Hematopoietic multipotent progenitor cell treated with erythropoietin and hydrocortisone succinate and interleukin-3 and kit ligand, for 15 days (in vitro differentiated cells): ENCODE measurements at places on chromosomes 5 and 9.
A peak's percentile ranks its signal among the peaks of the same experiment; 100 is the strongest.

DNA sequence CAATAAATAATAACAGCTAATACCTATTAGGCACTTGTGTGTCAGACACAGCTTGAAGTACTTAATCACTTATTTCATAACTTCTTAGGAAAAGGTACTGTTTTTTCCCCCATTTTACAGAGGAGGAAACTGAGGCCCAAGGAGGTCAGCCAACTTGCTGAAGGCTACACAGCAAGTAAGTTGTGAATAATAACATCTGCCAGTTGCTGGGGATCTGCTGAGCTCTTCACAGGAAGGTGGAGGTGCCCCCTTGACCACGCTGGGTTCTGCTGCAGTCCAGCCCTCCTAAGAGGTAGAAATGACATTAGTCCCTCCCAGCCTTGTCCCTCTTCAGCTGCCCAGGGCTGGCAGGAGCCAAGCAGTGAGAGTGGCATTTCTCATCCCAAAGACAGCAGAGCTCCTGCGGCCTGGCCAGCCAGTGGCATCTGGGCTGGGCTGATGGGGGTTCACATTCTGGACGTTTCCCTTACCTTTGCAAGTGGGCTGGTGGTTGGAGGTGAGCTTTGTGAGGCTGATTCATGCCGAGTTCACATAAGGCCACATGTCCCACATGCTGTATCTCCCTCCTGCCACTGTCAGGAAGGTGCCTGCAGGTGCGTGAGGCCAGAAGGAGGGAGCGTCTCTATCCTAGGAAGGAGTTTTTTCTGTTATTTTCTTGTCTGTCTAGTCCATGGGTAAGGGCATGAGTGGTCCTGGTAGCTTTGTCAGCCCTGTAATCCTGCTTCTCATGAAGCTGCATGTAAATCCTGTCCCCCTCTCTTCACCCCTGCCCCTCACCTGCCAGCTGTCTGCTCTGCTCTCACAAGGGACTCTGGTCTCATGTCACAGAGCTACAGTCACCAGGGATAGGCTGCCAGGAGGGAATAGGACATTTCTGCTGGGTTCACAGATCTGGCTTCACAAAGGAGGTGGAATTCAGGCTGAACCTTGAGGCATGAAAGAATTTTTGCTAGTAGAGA lies 171.7 kb downstream of the MACROH2A1 start:
- no peak for DNase-seq

DNA sequence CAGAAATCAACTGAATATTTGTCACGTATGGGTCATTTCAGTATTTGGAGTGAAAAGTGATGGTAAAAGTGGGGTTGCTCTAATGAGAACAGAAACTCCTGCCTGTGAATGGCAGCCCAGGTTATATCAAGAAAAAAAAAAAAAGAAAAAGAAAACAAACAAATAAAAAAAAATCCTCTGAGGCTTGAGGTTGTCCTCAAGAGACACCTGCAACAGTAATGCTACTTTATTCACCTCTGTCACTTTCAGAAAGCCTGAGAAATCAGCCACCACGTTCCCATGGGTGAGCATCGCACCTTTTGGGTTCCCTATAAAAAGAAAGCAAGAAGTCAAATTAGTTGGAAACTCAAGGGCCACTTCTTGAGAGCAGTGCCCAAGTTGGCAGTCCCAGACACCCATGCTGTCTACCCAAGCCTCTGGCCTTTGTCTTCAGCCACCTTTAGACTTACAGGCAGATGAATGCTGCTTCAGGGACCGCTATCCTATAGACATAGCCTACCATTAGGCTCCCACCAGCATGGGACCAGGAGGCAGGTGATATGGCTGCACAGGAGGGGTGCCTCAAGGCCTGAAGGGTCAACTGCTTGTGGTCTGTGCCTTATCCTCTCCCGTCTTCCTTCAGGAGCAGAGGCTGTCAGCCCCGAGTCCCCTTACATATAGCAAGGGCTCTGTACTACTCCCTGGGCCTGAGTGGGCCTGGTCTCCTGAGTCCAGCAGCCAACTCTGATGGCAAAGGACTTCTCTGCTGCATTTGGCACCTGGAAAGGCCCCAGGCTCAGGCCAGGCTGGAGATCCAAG lies 31.1 kb upstream of the MEIKIN start:
- DNase-seq, result no peak

DNA sequence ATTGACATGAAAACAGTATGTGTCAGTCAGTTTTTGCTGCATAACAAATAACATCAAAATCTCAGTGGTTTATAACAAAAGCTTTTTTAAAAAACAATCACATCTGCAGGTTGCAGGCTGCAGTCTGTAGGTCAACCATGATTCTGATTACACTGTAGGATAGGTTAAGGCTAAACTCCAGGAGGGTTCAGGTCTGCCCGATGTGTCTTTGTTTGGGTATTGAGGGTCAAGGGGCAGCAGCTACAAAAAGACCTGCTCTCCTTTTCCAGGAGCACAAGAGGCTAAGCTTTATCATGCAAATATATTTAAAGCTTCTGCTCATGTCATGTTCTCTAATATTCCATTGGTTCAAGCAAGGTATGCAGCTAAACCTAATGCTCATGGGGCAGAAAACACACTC lies 18.2 kb downstream of the GRIA1 start:
- DNase-seq, result no peak

- no peak for DNase-seq
Observed at GRCh38 chr5:68845131-68845530, 248.7 kb upstream of the SLC30A5 start.

GRCh38 chr9:133787754-133788025 lies 49.5 kb upstream of the SARDH start:
- peak; percentile 6 for DNase-seq

- no peak for DNase-seq
Observed at GRCh38 chr5:136802383-136802782, 437.0 kb upstream of the TRPC7 start.

DNA sequence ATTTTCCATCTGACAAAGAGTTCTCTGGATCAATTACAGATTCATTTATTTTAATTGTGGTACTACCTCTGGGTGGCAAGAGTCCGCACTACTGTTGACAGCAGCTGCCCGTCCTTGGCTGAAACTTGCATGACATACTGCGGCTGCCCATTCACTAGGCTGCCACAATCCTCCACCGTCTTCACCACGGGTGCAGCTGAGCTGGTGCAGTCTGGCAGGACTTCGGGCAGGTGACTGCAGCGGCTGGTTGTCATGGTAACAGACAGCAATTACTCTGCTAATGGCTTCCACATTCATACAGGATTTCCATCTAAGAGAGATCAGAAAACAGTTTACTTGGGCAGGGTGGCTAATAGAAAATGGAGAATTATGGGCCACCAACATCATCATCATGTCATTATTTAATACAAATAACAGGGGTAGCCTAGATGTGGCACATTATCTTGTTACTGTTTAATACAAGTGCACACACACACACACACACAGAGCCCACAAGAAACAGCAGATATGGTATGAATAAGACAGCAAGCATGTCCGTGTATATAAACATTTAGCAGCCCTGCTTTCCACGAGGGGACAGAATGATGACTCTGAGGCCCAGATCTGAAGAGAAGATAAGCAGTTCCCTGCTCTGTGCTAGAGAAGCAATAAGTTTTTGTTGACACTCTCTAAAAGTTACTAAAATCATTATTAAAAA lies 112.3 kb downstream of the MARCHF3 start:
- DNase-seq, result peak; percentile 50

DNA sequence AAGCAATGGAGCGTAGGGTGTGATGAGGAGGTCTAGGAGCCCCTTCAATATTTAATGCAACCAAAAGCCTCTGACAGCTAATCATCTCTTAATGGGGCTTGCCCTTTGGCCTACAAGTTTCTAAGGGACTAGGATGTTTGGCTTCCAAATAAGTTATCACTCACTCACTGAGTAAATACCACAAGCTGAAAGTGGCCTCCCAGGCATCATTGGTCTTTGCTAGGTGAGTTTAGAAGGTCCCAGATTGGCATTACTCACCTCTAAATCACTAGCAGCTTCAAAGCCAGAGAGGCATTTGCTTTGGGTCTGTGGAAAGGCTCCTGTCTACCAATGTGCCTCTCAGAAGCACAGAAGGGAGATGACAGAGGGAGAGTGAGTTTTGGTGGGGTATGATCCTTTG lies 344.2 kb downstream of the NTRK2 start:
- DNase-seq, result no peak

- no peak for DNase-seq
Observed at GRCh38 chr9:72649127-72649442, 127.7 kb downstream of the TMC1 start.

DNA sequence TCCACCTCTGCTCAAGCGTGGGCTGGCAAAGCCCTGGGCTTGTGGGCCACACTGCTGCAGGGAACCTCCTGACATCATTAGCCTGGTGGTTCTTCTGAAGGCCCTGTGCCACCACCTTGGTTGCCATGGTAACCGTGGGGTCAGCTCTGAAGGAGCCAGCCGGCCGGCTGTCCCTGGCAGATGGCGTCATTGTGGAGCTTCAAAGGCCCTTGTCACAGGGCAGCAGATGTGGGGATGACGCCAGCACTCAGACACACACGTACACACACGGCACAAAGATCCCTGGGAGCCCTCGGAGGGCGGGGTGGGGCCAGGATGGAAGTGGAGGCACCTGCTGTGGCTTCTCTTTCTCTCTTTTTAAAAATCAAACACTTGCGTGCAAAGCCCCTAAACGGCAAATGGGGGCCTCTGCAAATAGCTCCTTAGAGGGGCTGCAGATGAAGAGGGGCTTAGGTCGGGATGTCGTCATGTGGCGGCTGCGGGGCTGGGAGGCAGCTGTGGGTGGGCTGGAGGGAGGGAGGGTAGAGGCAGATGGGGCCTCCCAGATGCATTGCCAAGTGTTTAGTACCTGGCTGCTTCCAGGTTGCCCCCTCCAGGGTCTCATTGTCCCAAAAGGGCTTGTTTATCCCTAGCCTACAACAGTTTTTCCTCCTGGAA lies 19.5 kb upstream of the RPL26L1 start:
- no peak for DNase-seq

DNA sequence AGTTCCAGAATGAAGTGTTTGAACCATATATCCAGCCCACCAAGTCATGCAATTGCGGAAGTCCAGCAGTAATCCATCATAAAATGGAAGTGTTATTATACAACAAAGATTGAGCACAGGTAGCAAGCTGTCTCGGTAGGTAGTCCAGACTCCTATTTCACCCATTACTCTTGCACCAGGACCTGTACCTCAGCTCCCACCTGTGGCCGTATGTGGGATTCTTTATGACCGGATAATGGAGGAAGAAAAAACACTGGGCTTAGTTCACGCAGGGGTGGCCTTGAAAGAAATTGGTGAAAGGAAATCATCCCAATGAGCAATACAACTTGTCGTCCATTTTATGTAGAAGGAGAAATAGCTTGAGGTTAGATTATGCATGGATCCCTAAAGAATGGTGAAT lies 216.3 kb downstream of the ESM1 start:
- DNase-seq, result no peak

GRCh38 chr5:158979749-158980521 lies 119.8 kb downstream of the EBF1 start:
- DNase-seq, result no peak

DNA sequence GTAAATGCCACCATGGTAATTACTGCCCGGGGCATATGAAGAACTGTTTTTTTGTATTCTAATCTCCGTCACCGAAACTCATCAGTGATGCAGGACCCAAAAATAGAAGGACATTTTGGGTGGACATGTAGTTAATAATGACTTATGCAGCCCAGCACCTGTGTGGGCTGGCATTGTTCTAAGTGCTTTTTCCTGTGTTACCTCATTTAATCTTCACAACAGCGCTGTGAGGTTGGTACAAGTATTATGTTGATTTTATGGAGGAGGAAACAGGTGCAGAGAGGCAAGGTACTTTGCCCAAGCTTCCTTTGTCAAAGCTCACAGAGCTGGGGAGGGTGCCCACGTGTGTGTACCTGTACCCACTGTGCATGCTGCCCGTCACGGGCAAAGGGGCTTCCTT lies 58.4 kb downstream of the DAPK1 start:
- no peak for DNase-seq

DNA sequence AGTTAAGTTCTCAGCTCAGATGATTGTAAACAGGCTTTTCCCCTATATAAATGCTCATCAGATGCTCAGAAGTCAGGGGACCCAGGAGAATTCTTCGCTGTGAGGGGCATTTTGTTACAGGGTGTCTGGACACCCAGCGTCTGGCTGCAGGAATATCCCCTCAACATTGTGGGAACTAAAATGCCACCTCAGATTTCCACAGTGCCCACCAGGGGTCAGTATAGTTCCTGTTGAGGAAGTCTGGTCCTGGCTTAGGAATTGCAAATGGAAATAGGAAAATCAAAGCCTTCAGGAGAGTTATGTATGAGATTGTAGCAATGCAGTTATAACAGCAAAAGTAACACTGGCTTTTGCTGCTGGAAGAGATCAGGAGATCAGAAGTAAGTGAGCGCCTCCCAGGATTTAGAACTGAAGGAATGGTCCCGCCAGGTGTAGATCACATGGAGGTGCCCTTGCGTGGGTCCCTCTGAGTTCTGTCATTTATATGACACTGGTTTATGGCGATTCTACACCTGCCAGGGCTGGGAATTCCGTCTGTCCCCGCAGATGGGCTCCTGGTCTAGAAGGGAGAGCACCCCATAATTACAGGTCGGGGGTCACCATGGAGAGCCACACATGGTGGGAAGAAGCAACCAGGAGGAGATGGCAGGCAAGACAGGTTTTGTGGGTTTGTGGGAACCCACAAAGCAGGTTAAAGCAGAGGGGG lies 47.1 kb upstream of the CTSL start:
- peak; percentile 80 for DNase-seq

DNA sequence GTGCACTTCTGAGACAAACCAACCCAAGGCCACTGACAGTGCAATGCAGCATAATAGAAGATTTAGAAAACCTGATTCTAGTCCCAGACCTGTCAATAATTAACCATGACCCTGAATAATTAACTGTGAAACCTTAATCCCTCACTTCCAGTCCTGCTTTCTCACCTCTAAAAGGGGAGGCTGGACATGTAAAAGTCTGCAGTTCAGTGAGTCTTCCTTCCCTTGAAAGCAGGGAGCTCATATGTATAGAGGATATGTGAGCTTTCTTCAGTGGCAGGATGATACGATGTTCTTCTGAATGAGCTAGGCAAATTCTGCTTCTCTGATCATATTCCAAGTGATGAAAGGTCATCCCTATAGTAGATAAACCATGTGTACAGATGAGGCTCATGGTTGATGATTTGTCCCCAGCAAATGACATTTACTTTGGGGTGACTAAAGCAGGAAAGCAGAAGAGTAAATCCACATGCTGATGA lies 2.9 kb downstream of the KCNV2 start:
- DNase-seq, result no peak

- no peak for DNase-seq
Observed at GRCh38 chr5:59209758-59210359, 627.0 kb downstream of the RAB3C start.

GRCh38 chr5:107154593-107154992 lies 516.1 kb downstream of the EFNA5 start:
- no peak for DNase-seq

GRCh38 chr9:17025281-17025680 lies 109.6 kb upstream of the CNTLN start:
- DNase-seq, result no peak

GRCh38 chr5:50667023-50667652 lies 701 bp downstream of the PARP8 start:
- DNase-seq, result no peak

DNA sequence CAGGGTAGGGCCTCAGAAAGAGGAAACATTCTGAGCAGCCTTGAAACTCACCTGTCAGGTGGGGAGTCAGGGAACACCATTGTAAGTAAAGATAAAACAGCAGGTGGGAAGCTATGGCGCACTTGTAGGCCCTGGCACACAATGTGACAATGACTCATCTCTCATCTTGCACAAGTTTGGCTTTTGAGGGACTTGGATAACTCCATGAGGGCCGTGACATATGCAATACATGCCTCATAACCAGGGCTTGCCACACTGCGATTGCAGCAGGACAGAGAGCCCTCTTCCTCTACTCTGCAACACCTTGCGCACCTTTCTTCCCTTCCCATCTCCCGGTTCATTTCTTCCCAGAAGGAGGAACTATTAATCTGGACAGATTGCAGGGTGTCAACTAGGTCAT lies 144.9 kb downstream of the CEP120 start:
- DNase-seq, result no peak
